ENCODE measurements at places on chromosomes 5 and 9.

GRCh38 chr5:11054014-11054413 is 293.0 kb upstream of the DAP start:
- no peak overlapping the region for H3K27ac ChIP-seq
- peaks cover 17% of the 10 kb centered on the region for H3K27me3 ChIP-seq
- no peak overlapping the region for H3K4me3 ChIP-seq
- no peaks in the 10 kb centered on the region for H3K36me3 ChIP-seq

GRCh38 chr5:180860273-180860886 is 696 bp downstream of the ZFP62 start:
- peaks cover 9% of the 10 kb centered on the region for H3K36me3 ChIP-seq
- DNase-seq, result no peak
- peak overlapping the region; percentile 70 for H3K27ac ChIP-seq
- peaks cover 15% of the 10 kb centered on the region for H3K4me1 ChIP-seq

- H3K27ac ChIP-seq, result no peak overlapping the region
- no peaks in the 10 kb centered on the region for H3K36me3 ChIP-seq
- H3K4me3 ChIP-seq, result no peak overlapping the region
- DNase-seq, result no peak
Measured at GRCh38 chr9:124212381-124213050, 45.2 kb upstream of the NEK6 start.

GRCh38 chr5:170638454-170639220 is 134.8 kb downstream of the KCNIP1 start:
- H3K4me3 ChIP-seq, result no peak overlapping the region
- peaks cover 9% of the 10 kb centered on the region for H3K4me1 ChIP-seq
- H3K27me3 ChIP-seq, result no peaks in the 10 kb centered on the region
- H3K27ac ChIP-seq, result no peak overlapping the region

DNA sequence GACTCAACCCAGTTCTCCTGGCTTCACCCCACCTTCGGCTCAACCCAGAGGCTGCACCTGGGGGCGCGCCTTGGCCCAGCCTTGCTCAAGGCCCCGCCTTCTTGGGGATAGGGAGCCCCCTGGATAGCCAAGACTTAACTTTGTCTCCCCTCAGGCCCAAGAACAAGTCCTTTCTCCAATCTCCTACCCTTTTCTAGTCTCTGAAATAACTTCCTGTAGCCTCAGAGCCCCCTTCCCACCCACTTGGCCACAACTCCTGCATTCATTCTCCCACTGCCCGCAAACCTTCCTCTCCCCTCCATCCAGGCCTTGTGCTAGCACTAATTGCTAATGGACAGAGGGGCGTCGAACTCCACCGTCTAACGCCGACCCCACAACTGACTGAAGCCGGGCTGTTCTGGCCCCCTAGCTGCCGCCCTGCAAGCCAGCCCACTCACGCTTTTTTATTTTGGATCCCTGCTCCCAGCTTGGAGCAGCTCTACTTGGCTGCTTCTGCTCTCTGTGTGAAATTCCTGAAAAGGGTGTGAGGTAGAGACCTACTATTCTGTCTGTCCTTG is 579 bp upstream of the ASTN2 start:
- H3K27me3 ChIP-seq, result peaks cover 35% of the 10 kb centered on the region
- no peak overlapping the region for H3K27ac ChIP-seq
- no peaks in the 10 kb centered on the region for H3K36me3 ChIP-seq
- H3K4me3 ChIP-seq, result no peak overlapping the region

- peak overlapping the region; percentile 83 for H3K27ac ChIP-seq
- H3K4me1 ChIP-seq, result peaks cover 74% of the 10 kb centered on the region
- DNase-seq, result no peak
- H3K27me3 ChIP-seq, result no peaks in the 10 kb centered on the region
- peak overlapping the region; percentile 50 for H3K4me3 ChIP-seq
Measured at GRCh38 chr5:177491429-177491945, 5.9 kb downstream of the PDLIM7 start.

DNA sequence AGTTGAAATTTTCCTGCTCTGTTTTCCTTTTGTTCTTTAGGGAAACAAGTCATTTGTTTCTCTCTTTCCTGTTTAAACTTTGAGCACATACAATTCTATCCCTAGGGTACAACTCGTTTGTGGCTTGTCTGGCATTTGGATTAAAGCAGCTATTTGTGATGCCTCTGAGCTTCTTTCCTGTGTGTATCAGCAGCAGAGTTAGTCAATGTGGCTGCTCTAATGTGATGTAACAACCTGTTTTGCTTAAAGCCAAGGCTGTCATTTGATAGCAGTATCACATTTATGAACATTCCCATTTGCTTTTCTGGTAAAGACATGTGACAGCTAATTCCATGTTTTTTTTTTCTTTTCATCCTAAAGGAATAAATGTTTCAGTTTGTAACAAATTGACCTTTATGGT is 314.3 kb upstream of the CHD1 start:
- H3K27ac ChIP-seq, result no peak overlapping the region
- DNase-seq, result no peak
- H3K4me3 ChIP-seq, result no peak overlapping the region

GRCh38 chr9:111320631-111321030 is 9.4 kb downstream of the OR2K2 start:
- no peaks in the 10 kb centered on the region for H3K27me3 ChIP-seq
- no peak overlapping the region for H3K27ac ChIP-seq
- H3K4me1 ChIP-seq, result no peaks in the 10 kb centered on the region

DNA sequence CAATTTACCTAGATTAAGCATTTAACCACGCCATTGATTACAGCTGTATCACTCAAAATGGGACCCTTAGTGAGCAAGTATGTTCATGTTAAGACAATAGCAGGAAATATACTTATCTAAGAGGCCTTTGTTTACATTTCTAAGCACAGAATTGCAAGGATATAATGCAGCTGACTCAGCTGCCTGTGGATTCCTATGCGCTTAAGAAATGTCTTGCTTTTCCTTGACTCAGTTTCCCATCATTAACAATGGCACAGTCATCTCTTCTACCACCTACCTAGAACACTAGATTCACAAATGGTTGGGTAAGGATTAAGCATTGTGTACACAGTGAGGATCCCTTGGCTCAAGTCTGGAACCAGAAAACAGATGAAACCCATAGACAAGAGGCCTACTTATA is 163.8 kb downstream of the TSSK1B start:
- H3K36me3 ChIP-seq, result no peaks in the 10 kb centered on the region
- DNase-seq, result no peak
- no peaks in the 10 kb centered on the region for H3K27me3 ChIP-seq
- no peak overlapping the region for H3K27ac ChIP-seq
- no peak overlapping the region for H3K4me3 ChIP-seq
- H3K4me1 ChIP-seq, result peaks cover 25% of the 10 kb centered on the region

GRCh38 chr5:7348168-7348854 is 47.6 kb upstream of the ADCY2 start:
- H3K4me3 ChIP-seq, result no peak overlapping the region
- H3K27ac ChIP-seq, result no peak overlapping the region
- DNase-seq, result no peak
- H3K36me3 ChIP-seq, result no peaks in the 10 kb centered on the region
- H3K4me1 ChIP-seq, result no peaks in the 10 kb centered on the region

All from chondrocyte (in vitro differentiated cells).